ENCODE measurements at places on chromosomes 5 and 9. TPM values are rescaled to one million over a fixed set of nuclear protein-coding genes. Genes with fewer than 3 reads are reported as not detected.

DNA sequence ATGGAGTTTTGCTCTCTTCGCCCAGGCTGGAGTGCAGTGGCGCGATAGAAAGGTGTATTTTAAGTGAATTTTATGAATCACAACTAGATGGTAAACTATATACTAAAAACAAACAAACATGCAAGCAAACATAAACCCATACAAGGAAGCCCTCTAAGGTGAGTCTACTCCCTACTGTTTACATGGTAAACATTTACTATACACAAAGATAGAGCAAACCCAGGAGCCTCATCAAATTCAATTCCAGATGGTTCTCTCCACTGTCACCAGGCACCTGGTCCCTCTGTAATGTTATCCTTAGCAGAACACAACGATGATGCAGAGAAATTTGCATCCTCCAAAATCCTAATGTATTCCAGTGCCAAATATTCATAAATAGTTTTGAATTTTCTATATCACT lies 17.9 kb downstream of the ANKH start:
- DNase-seq, result no peak

- no peak for DNase-seq
Observed at GRCh38 chr5:133854554-133854953, 113.9 kb downstream of the C5orf15 start.

DNA sequence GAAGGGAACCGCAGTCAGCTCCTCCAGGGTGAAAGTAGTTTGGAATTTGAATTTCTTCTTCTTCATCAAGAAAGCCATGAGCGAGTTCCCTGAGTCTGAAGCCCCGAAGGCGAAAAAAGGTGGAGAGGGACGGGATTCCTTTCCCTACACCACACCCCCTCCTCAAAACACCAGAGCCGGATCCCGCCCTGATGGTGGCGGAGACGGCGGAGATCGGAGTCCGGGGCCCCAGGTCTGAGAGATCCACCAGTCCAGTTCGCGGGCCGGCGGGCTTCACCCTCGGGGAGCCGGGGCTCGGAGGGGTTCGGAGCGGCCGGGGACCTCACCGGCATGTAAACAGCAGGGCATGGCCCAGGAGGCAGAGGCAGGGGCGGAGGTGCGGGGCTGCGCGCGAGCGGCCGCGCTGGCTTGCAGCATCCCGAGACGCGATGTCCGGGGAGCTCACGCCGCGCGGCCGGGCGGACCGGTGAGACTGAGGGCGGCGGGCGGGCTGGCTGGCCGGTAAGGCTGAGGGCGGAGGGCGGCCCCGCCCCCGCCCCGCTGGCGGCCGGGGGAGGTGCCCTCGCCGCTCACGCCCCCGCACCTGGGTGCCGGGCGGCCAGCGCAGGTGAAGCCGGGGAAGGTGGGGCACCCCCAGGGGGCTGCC lies 606 bp downstream of the EEIG1 start:
- peak; percentile 76 for DNase-seq

DNA sequence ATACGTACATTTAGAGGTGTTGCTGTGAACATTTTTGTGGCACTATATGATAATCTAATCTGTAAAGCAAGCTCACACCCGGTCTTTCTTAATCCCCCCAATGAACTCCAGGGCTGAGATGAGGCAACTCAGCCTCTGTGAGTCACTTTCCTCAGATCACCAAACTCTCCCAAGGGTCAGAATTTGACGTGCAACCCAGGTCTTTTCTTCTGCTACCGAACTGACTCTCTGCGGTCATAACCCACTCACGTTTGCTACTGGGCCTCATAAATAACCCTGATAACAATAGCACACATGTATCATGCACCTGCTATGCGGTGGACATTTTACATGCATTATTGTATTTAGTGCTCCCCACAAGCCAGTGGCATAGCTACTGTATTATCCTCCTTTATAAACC lies 153.1 kb downstream of the DROSHA start:
- DNase-seq, result no peak

DNA sequence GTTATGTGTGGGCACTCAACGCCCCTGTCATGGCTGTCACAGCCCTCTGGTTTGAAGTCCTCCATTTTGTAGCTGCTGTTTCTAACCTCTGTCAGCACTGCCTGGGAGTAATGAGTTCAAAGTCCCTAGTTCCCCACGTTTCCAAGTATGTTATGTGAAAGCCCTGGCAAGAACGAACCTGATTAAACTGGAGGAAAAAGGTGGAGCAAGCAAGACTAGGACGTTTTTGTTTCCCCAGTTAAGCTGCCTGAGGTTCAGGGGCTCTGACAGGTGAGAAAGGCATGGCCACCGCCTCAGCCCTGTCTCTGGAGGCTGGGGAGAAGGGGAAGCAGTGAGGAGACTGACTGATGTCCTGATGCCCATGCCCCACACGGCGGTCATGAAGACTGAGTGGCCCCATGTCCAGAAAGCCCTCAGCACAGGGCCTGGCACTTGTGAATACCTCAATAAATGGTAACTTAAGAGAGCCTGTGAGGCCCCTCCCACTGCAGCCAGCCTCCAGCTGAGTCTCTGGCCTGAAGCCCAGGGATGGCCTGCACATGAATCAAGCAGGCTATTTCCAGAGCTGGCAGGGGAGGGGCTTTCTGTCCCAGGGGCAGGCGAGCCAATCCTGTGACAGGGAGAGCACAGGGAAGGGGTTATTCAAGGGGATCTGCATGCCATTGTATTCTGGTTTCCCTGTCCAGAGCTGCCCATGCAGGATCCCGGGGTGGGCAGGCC lies 61.8 kb downstream of the PFDN1 start:
- DNase-seq, result peak; percentile 88

PPP3R2 gene
- total RNA-seq, result not detected

DNA sequence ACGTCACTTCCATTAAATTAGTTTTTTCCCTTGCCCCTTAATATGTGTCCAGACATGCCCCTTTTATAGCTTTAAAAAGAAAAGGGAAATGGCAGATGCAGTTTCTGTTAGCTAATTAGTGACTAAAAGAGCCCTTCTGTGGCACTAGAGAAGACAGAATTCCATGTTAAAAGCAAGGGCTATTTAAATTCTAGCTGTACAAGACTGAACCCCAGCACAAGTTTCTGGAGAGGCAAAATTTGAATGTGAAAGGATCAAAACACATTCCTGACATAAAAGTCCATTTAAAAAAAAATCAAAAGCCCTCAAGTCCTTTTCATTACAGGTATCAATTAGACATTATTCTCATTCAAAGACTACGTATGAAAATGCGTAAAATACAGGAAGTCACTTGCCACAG lies 78.7 kb downstream of the HAPLN1 start:
- DNase-seq, result no peak

Data from right lobe of liver (tissue), 6 donors.